ENCODE measurements at places on chromosomes 16 and 17. TPM values are rescaled to one million over a fixed set of nuclear protein-coding genes. Genes with fewer than 3 reads are reported as not detected.

The RNU2-1 gene
- total RNA-seq = 9,258 TPM

The MMP28 gene
- 0.49 TPM for total RNA-seq

The NPIPA2 gene
- total RNA-seq = 21.2 TPM

The KRTAP2-1 gene
- total RNA-seq = not detected

The WNT3 gene
- total RNA-seq = 1.7 TPM

The EPOP gene
- total RNA-seq = 2.0 TPM

The CDK5R1 gene
- 73.9 TPM for total RNA-seq

The KRTAP3-1 gene
- total RNA-seq = not detected

The ADAP2 gene
- 0.51 TPM for total RNA-seq

The COTL1 gene
- 545 TPM for total RNA-seq

The CCL4 gene
- total RNA-seq = not detected

The ABCC3 gene
- not detected for total RNA-seq

The PHKB gene
- 123 TPM for total RNA-seq

The NUPR1 gene
- total RNA-seq = not detected

All from glutamatergic neuron (in vitro differentiated cells).